Activated CD4-positive, alpha-beta T cell treated with anti-CD3 and anti-CD28 coated beads for 24 hours (primary cell): ENCODE measurements at places on chromosomes 5 and 9.

DNA sequence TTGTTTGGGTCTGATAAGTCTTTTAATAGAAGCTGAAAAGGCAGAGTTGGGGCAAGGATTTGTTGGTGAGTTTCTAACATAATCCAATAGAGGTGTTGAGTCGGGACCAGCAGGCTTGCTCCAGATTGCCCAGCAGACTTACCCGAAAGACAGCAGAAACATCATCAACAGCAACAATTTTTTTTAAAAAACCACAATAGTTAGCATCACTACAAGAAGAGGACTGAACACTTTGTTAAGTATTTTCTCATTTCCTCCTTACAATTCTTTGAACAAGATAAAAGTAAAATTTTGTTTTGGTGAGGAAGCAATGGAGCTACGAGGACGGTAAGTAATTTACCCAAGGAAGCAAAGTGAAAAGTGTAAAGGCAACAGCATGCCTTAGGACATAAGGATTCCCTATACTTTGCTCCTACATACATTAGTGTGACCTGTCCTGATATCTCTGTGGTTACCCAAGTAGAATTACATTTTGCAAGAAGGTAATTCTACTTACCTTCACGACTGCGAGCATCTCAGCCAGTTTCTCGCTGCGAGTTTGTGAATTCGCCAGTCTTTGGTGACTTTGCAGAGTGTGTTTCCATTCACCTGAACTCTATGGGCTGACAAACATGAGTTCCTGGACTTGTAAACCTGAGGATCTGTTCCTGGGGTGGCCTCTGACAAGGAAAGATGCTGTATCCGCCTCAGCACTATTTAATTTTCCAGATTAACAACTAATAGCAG is 13.2 kb downstream of the ITK start:
- no peak for DNase-seq

DNA sequence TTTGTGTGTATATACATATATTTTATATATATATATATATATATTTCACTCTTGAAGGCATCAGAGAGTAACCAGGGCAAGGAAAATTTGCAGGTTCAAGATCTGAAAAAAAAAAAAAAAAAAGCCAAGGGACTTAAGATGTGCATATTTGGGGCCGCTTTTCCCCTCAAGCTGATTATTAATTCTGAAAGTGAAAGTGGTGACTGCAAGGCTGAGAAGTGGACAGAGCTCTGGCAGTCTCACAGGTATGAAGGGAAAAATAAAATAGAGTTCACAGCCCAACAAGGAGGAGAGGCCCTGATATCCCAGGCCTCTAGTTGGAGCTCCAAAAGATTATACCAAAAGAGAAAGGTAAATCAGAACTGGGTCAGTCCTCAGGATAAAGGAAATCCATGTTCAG is 234.4 kb upstream of the GAS1 start:
- no peak for DNase-seq

- DNase-seq, result peak; percentile 7
Observed at GRCh38 chr9:125701351-125701750, 5.7 kb downstream of the MAPKAP1 start.

- no peak for DNase-seq
Observed at GRCh38 chr5:38871790-38872551, 26.2 kb downstream of the OSMR start.
